ENCODE measurements at places on chromosomes 12 and 14.

DNA sequence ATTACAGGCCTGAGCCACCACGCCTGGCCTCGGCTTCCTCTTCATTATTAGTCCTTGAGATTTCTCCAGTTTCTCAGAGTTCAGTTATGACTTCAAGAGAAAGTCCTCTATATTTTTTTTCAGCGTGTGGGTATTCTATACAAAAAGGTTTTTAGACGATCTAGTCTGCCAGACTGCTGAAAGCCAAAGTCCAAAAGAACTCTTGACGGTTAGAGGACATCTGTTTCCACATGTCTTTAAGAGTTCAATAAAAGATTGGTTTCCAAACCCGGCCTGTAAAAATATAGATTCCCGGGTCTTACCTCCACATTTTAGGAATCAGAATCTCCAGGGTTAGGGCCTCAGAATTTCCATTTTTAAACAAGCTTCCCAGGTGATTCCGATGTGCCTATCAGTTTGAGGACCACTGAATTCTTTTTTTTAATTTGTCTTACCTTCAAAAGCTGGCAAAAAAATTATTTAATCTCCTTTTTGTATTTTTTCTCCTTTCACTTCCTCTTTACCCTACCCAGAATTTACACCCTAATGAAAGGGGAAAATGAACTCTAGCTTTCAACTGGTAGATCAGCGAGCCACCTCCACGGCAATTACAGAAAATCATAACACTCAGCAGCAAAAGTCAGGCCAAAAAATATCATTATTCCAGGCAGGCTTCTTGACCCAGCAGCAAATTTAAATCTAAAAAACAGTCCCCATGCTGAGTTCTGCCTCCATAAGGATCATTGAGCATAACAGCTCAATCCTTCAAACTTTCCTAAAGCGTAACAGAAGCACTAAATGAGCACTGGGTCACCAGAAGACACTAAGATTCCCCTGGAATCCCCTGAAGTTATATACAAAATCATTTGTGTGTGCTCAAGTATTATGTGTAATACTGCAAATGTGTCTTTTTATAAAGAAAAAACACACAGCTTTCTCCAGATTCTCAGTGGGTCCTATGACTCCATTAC is 8.7 kb downstream of the NT5DC3 start:
- no peak for DNase-seq

DNA sequence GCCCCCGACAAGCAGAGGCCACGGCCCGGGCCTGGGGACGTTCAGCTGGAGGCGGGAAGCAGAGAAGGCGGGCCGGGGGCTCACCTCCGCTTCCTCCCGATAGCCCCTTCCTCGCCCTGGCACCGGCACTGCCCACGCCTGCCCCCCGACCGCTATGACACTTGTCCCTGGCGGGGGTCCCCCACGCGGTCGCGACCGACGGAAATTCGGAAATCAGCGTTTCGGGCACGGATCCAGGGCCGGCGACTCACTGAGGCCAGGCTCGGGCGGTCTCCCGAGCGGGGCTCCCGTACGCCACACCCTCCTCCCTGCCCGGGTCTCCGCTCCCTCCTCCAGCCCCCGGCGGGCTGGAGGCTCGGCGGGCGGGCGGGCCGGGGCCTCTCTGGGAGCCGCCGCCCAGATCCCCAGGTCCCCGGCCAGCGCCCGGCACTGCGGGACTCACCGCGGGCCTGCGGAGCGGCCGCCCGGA is 581 bp downstream of the PITPNM2 start:
- DNase-seq: no peak

- peak; percentile 79 for DNase-seq
Observed at GRCh38 chr12:53099071-53099882, 1.8 kb downstream of the IGFBP6 start.

- no peak for DNase-seq
Observed at GRCh38 chr12:57815177-57816000, 3.1 kb downstream of the AVIL start.

DNA sequence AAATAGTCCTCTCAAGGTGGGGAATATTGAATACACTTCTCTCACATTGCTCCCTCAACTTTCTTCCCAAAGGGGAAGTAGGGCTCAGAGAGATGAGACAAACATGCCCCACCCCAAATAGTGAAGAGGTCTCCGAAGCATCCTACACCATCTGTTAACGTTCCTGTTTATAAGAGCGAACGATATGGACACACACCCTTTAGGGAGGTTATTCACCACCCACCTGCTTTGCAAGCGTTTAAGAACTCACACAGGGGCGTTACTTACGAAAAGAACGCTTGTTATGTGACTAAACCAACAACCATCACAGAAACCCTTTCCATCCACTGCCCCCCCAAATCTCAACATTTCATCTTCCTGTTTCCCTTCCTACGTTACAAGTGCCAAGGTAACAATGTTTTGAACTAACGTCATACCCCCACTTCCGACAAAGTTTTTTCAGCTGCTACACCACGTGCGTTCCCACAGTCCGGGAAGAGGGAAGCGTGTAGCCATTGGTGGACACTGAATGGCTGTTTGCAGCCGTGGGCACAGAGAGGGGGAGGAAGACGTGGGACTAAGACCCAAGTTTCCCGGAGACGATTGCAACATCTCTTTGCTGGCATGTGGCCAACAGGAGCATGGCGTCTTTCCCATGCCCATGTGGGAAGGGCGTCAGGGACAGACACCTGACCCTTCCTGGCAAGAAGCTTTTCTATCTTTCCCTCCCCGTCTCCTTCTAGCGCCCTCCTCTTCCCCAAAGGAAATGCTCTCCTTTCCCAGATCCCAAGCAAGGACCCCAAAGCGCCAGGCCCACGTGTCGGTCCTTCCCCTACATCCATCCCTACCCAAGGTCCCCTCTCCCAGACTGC is 1.2 kb downstream of the YBX3 start:
- peak; percentile 47 for DNase-seq

- DNase-seq: no peak
Observed at GRCh38 chr14:70779667-70780066, 29.6 kb downstream of the MAP3K9 start.

DNA sequence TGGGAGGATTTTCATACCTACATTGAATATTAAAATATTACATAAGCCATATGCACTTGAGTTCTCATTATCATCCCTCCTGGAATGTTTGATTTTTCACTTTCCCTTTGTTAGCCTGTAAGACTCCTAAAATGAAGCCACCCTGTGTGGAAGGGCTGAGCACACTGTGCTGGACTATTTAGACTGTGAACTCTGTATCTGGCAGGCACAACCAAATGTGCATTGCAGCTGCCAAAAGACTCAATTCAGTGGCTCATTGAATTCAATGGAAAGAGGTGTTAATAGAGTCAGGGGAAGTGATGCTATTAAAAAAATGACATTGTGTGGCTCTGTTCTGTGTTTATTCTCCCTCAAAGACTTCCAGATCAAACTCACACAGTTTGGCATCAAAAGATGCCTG is 111.1 kb downstream of the SMOC1 start:
- DNase-seq: no peak

- DNase-seq: no peak
Observed at GRCh38 chr14:64196814-64197411, 97.3 kb downstream of the ESR2 start.

GRCh38 chr14:24080888-24081738 is 9.8 kb downstream of the CPNE6 start:
- peak; percentile 20 for DNase-seq

- DNase-seq: no peak
Observed at GRCh38 chr12:102503056-102503681, 22.8 kb upstream of the IGF1 start.

DNA sequence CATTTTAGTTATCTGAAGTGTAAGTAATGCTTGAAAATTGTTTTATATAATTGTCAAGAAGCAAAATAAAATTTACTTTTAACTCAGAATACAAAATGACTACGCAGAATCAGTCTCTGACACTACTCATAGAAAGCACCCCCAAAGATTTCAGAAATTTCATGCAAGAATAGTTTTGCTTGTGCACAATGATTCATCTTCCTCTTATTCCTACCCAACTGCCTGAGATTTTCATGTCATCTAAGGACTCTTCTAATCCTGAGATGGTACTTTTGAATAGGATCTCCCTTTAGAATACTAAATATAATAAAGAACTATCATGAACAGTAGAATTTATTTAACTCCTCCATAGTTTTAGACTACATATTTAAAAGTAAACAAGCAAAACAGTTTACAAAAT is 485.3 kb upstream of the MGAT4C start:
- no peak for DNase-seq

GRCh38 chr14:100152091-100152490 is 7.4 kb downstream of the DEGS2 start:
- no peak for DNase-seq

DNA sequence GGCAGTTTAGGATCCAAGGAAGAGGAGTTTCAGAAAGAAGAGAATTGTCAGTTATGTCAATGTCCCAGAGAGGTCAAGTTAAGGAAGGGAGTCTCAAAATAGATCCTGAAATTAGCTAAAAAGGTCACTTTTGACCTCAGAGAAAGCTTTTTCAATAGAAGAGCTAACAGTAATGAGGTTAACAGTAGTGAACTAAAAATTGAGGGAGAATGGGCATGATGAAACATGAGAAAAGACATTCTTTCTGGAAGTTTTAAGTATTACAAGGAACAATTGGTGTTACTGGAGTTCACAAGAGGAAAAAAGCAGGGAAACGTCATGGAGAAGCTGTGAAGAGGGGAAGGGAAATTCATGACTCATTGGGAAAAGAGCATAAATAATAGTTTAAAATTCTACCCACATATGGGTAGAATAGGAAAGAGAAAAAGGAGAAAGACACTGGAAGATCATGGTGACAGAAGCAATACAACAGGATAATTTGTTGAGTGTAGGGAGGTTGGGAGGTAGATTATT is 381.2 kb upstream of the FAR2 start:
- DNase-seq: no peak

GRCh38 chr12:50411051-50411660 is 10.5 kb downstream of the LARP4 start:
- DNase-seq: no peak

DNA sequence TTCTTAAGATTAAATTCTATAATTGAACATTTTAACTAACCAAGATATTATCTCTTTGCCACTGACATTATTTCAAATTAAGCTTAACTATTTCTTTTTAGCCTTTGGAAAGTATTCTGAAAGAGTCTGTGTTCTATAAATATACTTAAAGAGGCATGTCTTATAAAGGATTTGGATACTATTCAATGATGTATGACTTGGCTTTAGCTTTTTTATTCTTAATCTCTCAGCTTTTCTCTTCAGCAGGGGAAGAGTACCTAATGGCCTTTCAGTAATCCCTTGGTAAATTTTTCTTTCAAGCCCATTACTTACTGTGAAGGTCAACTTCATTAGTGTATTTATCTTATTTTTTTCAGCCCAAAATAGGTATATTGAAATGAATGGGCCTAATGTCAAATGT is 113.8 kb downstream of the LRRK2 start:
- DNase-seq: no peak

- DNase-seq: no peak
Observed at GRCh38 chr12:42442888-42443287, 116.9 kb downstream of the PPHLN1 start.

GRCh38 chr14:52080808-52081755 is 12.2 kb upstream of the NID2 start:
- no peak for DNase-seq

DNA sequence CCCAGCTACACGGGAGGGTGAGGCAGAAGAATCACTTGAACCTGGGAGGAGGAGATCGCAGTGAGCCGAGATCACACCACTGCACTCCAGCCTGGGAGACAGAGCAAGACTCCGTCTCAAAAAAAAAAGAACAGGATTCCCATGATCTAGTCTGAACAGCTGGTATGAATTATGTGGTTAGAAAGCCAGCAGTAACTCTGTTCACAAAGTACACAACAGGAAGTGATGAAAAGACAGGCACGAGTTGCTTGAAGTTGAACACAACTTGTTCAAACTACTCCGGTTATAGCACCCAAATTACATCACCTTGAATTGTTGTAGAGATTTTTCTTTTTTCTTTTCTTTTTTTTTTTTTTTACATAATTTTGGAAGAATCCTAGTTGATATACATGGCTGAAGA is 238.8 kb upstream of the RGS6 start:
- DNase-seq: no peak

- no peak for DNase-seq
Observed at GRCh38 chr12:76029982-76030340, 1.6 kb downstream of the PHLDA1 start.

GRCh38 chr12:40560848-40561247 is 131.4 kb upstream of the CNTN1 start:
- DNase-seq: no peak

- DNase-seq: no peak
Observed at GRCh38 chr14:88232771-88233170, 90.3 kb downstream of the KCNK10 start.

GRCh38 chr14:45811155-45811554 is 558.2 kb upstream of the MIS18BP1 start:
- no peak for DNase-seq

DNA sequence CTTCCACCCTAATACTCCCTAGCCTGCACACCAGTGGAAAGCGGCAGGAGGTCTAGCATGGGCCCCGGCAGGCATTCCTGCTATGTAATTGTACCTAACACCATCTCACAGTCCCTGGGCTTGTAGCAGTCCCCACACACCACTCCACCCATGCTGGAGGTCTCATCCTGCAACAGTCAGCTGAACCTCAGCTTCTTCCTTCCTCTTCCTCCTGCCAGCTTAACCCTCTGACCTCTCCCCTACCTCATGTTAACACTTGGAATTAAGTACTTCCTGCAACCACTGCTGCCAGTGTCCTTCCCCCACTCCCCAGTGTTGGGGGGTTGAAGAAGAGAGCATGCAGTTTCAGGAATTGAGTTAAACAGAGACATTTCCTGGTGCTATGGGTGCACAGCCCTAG is 7.6 kb downstream of the ADCY4 start:
- DNase-seq: peak; percentile 78

- no peak for DNase-seq
Observed at GRCh38 chr14:40133463-40133862, 701.2 kb upstream of the FBXO33 start.

GRCh38 chr12:67520606-67521005 is 127.9 kb upstream of the DYRK2 start:
- no peak for DNase-seq

GRCh38 chr14:104979758-104980610 is 1.8 kb upstream of the AHNAK2 start:
- no peak for DNase-seq

- no peak for DNase-seq
Observed at GRCh38 chr12:104669089-104669721, 212.5 kb downstream of the CHST11 start.

GRCh38 chr12:120223458-120224303 is 22.8 kb upstream of the RPLP0 start:
- no peak for DNase-seq

GRCh38 chr12:2317772-2318171 is 265.0 kb downstream of the CACNA1C start:
- DNase-seq: no peak
